ENCODE measurements at places on chromosomes 2 and 18. TPM values are rescaled to one million over a fixed set of nuclear protein-coding genes. Genes with fewer than 3 reads are reported as not detected.

- H3K4me1 ChIP-seq, result no peaks in the 10 kb centered on the region
- no peaks in the 10 kb centered on the region for H3K36me3 ChIP-seq
- DNase-seq, result no peak
- no peak overlapping the region for H3K27ac ChIP-seq
- no peak overlapping the region for H3K4me3 ChIP-seq
Measured at GRCh38 chr2:8249769-8250168, 432.1 kb upstream of the ID2 start.

- H3K27me3 ChIP-seq, result no peaks in the 10 kb centered on the region
- peak; percentile 37 for DNase-seq
- H3K27ac ChIP-seq, result no peak overlapping the region
- H3K4me3 ChIP-seq, result no peak overlapping the region
Measured at GRCh38 chr18:48831113-48831759, 119.5 kb downstream of the SMAD7 start.

DNA sequence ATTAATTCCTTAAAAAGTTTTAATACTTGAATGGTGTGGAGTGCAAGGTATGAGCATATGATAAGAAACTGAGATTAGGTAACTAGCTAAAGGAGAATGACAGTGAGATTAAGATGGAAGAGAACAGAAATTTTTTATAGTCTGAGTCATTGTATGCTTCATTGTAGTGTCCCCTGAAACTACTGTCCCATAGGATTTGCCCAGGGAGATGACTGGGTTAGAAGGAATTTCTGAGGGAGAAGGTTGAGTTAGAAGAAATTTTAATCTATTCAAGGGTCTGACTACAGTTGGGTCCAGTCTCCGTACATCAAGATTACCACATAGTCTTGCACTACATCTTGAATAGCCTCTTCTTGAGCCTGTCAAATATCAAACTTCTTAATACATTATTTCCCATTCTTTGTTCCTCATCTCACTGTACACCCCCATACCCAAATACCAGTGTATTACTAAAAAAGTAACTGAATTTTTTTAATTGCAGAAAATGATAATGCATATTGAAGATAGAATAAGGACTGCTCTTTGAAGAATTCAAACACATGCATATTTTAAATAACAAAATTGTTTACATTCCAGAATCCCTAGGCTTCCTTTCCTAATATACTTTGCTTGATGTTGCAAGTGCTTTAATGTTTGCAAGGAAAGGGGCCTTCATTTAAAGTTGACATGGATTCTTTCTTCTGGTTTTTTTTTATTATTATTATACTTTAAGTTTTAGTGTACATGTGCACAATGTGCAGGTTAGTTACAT lies 314.3 kb upstream of the COL3A1 start:
- no peaks in the 10 kb centered on the region for H3K27me3 ChIP-seq
- H3K36me3 ChIP-seq, result no peaks in the 10 kb centered on the region
- H3K27ac ChIP-seq, result no peak overlapping the region
- H3K4me3 ChIP-seq, result no peak overlapping the region

The VWC2L gene
- not detected for total RNA-seq

The CHST9 gene
- total RNA-seq, result 1.1 TPM

The MYOM1 gene
- total RNA-seq, result 21.0 TPM
